ENCODE measurements at places on chromosomes 13 and 19. TPM values are rescaled to one million over a fixed set of nuclear protein-coding genes. Genes with fewer than 3 reads are reported as not detected.

ZNF787 gene
- 186 TPM for total RNA-seq

ZNF729 gene
- not detected for total RNA-seq

VSTM2B gene
- not detected for total RNA-seq

NTN5 gene
- not detected for total RNA-seq

DNA sequence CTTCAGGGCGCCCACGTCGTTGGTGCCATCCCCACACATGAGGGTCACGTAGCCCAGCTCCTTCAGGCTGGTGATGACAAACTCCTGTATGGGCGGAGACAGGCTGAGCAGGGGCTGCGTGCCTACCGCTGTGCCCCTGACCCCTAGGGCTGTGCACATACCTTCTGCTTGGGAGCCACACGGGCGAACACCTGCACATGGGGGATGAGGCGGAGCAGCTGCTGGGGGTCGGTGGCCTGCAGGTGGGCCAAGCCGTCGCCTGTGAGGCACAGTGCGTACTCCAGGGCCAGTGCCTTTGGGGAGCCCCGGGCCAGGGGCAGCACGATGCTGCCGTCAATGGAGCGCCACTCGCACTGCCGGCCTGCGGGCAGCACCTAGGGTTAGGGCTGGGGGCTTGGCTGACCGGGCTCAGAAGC is 6.1 kb upstream of the GMIP start:
- no peak for DNase-seq

- DNase-seq: no peak
These were observed 82.7 kb downstream of the ATP11A start for GRCh38 chr13:112772539-112772909.

OVOL3 gene
- total RNA-seq: not detected

GRCh38 chr19:17105556-17105955 is 30.0 kb downstream of the MYO9B start:
- DNase-seq: no peak

GRCh38 chr19:14540741-14541525 is 11.5 kb downstream of the TECR start:
- DNase-seq: no peak

GRCh38 chr13:94984958-94985357 is 272.6 kb upstream of the SOX21 start:
- no peak for DNase-seq

DNA sequence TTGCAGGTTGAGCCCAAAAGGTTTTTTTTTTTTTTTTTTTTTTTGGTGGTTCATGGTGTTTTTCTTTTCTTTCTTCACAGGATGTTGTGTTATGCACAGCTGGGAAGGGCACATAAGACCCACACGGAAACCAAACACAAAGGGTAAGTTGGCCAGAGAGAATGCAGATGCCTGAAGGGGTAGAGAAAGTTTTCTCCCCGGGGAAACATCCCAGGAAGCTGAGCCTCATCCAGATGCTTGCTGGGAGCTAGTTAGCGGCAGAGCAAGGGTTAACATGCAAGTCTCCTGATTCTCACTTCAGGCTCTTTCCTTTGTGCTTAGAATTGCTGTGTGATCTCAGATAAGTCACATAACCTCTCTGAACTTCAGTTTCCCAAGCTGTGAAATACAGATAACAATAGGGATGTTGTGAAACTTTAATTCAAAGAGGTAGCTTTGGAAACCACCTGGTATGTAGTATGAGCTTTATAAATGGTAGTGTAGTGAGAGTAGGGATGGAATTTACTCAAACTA is 3.1 kb downstream of the ADGRE1 start:
- no peak for DNase-seq

DNA sequence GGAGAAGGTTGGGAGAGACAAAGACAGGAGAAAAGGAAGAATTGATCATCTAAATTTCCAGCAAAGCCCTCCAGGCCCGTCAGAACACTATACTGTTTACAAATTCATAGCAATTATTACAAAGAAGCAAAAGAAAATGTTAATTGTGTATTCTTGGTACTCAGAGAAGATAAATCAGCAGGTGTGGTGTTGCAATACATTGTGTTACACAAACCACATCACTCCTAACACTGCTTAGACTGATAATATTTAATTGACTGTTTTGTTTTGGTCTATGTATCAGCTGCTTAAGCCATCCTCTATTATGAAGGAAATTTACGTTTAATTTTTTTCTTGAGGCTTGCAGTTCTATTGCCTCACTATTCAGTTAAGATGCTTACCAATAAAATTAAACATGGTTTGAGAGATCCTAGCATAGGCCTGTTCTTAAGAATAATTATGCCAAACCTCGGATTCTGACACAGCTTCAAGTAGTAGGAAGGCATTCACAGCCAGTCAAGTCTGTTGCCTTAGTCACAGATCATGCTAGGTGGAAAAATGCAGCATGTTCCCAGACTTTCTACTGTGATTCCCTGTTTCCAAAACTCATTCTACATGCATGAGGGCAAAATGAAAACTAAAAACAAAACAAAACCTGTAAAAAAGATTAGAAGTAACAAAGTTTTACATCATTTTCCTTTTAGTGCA is 129.2 kb downstream of the TBC1D4 start:
- DNase-seq: no peak

GRCh38 chr19:17872251-17873001 is 681 bp downstream of the SLC5A5 start:
- no peak for DNase-seq

DNA sequence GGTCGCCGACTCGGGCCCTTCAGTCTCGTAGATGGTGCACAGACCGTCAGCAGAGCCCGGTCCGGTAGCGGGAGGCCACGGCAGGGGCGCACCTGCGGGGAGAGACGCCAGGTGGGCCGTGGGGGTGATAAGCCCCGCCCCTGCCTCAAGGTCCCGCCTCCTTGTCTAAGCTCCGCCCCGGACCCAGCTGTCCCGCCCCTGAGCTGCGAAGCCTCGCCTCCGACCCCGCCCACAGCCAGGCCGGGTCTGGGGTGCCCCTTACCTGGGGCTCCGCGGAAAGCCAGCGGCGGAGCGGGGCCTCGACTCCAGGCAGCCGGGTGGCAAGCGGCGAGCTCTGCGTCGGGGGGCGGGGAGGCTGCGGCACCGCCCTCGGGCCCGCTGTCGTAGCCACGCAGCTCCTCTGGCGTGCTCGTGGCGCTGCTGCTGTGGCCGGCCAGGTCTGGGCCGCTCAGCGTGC is 4.7 kb downstream of the PRR36 start:
- DNase-seq: peak; percentile 66

DNA sequence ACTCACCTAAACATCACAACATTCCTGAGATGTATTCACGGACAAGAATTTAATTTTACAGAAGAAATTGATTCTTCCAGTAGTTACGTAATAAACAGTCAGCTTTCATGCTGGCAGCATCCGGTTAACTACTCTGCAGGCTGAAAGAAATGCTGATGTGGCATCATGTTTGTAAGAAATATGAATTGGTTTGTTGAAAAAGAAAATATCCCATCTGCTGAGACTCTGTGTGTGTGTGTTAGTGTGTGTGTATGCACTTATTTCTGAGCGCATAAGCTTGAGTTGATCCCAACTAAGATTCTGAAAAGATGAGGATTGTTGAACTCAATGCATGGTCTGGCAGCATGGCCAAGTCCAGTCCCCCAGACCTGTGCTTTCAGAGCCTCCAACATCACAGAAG is 74.3 kb upstream of the FAM216B start:
- no peak for DNase-seq

DNA sequence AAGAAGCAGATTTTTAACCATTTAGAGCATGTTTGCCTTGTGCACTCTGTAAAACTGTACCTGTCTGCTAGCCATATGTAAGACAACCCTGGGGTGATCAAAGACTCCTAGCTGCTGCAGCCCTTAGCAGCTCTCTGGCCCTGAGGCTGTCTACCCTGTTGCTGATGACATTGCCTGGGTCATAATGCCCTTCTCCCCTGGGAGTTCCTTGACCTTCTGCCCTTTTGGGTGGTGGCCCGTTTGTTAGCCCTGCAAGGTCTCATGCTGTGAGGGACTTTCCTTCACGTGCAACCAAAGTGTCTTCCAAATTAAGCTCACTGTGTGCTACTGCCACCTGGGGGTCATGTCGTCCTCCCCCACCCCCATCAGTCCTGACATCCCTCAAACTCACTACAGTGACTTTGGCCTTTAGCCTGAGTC is 7.4 kb downstream of the GPC6 start:
- peak; percentile 13 for DNase-seq

ZC3H13 gene
- total RNA-seq: 14.3 TPM
